AG04449 (cell line): ENCODE measurements at places on chromosomes 7 and 10.

- no peak for DNase-seq
These were observed 655.6 kb downstream of the LRMDA start for GRCh38 chr10:76086761-76087639.

- DNase-seq = no peak
These were observed 387.0 kb upstream of the NRP1 start for GRCh38 chr10:33721509-33721908.

DNA sequence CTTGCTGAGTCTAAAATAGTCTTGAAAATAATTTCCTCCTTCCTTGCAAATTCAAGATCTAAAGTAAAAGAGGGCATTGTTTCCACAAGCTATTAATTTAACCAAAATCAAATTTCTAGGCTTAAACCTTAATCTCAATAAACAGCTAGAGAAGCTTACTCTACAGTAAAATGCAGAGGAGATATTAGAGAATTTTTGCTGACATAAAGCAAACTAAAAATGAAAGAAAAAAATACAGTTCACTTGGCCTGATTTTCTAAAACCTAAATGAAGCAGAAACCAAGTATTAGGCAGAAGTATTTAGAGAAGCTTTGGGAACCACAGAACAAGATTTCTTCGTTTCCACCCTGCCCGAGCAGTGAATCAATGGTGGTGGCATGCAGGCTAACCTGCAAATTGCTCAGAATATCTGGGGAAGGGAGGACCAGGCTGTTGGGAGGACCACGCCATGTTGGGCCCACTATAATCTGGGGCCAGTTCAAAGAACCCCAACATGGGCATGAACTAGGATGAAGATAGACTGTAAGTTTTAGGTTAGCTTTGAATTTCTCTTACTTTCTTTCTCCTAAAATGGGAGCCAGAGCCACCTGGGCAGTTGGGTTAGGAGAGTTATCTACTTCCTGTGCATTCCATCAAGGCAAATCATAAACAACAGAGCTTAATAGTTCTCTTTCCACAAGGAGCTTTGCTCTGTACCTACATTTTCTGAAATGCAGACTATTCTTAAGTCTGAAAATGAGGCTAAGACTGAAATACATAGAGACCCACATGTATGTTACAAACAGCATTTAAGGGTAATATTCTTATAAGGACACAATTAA is 4.1 kb downstream of the LAMB1 start:
- no peak for DNase-seq

DNA sequence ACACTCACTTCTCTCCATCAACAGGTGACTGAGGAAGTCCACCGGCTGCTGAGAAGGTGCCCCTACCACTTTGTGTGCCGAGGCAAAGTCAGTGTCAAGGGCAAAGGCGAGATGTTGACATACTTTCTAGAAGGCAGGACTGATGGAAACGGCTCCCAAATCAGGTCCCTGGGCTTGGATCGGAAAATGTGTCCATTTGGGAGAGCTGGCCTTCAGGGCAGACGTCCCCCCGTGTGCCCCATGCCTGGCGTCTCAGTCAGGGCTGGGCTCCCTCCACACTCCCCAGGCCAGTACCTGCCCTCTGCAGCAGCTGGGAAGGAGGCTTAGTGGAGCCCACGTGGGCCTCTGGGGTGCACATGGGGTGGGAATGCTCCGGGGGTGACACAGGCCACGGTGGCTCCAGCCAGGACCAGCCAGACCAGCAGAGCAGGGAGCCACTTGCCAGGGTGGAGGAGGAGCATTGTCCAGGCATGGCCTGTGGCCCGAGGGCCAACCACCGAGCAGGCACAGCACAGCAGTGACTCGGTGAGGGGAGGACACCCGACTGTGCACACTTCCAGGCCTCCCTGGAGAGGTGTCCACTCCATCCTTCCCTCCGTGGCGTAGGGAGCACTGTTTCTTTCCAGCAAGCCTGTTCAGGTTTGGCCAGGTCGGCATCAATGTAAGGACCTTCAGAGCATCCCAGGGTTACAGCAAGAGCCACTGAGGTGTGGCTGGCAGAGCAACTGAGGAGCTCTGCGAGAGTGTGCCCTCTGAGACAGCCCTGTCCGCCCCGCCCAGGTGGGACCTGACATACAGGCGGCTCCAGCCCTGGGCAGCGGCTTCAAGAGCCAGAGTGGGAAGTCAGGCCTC is 139.7 kb downstream of the ADCY1 start:
- DNase-seq = no peak

DNA sequence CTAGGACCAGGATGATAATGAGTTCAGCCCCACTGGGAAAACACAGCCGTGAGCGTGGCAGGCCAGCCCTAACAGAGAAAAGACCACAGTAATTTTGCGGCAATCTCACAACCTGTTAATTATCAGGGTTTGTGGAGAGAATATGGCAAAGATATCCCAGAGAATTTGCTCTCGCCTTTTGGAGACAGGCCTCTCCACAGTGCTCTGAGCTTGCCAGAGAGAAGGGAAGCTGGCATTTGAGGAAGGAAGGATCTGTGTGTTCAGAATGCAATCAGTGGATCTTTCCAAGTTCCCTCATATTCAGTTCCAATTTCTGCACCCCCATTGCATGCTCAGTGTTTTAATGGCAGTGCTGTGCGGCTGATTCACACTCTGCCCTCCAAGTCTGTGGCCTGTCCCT is 60.2 kb downstream of the PLPP4 start:
- no peak for DNase-seq

DNA sequence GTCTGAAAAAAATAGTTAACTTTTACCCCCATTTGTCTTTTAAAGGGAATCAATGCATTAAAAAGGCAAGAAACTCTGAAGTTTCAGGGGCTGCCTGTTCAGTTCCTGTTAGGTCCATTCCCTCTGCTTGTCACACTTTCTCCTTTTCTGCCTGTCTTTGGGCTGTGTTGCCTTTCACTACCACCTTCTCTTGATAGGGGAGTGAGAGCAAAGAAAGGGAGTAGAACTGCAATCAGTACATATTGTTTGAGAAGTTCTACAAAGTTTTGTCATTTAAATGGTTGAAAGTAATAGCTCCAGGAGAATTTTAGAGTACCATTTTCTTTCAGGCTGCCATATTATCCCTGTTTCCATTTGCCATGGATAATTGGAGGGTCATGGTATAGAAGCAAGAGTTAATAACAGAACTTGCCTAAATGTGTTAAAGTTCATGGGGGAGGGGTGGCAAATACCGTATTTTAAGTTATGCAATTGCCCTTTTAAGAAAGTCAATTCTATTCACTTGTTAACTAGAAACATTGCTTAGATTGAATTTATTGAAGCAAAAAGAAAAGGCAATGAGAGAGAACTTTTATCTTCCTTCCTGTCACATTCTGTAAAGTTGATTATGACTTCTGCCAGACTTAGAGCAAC is 38.6 kb downstream of the MPLKIP start:
- DNase-seq = no peak

DNA sequence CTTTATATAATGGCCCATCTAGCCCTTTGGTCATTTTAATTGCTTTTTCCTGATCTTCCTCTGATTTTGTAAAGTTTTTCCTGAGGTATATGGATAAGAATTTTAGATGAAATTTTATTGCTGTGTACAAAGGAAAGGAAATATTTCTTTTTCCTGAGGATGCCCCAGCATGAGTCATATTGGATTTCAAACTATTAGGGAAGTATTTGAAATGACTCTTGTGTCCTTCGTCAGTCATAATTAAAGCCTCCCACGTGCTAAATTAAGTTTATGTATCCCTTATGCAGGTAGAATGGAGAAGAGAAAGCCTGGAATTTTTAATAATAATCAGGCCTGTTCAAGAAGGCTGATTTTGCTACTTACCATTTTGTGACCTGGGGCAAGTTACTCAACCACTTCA is 82.6 kb upstream of the GLI3 start:
- DNase-seq = no peak
